ENCODE measurements at places on chromosomes 5 and 9.

GRCh38 chr5:39148983-39149534 is 70.3 kb downstream of the FYB1 start:
- DNase-seq: peak; percentile 70

DNA sequence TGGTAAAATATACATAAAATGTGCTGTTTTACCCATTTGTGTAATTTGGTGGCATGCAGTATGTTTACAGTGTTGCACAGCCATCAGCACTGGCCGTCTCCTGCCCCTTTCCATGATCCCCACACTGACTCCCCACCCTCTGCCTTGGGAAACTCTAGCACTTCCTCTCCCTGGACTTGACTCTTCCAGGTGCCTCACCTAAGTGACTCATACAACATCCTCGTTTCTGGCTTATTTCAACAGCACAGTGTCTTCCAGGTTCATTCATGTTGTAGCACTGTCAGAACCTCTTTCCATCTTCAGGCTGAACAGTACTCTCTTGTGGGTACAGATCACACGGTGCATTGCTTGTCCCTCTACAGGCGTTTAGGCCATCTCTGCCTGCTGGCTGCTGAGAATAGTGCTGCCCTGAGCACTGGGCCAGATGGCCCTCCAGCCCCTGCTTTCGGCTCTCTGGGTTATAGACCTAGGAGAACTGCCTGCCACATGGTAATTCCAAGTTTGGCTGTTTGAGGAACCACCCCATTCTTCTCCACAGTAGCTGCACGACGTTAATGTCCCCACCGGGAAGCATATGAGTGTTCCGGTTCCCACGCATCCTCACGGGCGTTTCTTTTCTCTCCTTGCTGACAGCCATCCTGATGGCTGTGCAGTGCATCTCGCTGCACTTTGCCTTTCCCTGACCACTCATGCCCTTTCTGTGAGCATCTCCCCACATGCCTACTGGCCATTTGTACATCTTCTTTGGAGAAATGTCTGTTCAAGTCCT is 211.8 kb downstream of the FANCC start:
- no peak for DNase-seq

DNA sequence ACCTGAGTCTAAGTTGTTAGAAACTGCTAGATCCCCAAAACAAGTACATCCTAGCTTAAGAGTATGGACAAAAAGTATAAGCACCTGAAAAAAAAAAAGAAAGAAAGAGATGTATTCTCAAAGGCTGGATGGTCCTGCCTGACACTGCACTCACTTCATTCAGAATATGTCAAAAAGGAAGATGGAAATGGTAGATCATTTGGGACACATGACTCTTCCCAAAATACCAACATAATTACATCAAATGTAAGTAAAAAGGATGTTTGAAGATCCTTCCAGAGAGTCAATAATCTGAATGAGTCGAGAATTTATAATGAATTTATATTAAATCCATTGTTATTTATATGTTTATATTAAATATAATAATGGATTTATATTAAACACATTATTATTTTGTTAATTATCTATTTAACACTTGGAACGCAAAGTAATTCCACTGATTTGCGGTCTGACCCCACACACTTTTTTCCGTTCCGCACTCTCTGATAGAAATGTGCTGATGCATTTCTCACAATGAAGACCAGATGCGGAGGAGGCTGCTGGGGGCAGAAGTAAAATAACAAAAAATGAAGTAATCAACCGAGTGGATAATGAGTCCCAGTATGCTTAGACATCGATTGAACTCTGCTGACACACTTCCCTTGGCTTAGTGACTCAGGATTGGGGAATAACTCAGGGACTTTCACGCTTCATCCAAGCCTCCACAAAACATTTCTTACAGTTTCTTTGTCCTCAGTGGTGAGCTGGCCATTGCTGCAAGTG is 201.2 kb downstream of the ADAMTS12 start:
- DNase-seq: no peak

DNA sequence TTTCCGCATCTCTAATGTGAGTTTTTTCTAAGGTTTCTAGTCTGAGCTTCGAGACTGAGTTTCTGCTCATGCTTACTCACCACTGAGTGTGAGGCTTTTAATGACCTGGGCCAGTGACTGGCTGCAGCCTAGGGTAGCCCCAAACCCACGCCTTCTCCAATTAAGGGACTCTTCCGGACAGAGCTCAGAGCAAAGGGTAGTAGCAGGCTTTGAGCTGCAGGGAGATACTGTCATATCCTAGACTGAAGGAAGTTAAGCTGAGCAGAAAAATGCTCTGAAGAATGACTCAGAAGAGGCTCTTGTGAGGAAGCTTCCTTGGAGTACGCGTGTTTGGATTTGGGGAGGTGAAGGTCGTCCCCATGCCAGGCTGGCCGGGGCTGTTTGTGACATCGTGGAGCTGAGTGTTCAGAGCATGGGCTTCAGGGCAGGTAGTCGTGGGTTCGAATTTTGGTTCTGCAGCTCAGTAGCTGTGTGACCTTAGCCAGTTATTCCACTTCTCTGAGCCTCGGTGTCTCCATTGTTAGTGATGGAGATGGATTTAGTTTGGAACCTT is 3.5 kb downstream of the USP20 start:
- peak; percentile 45 for DNase-seq

DNA sequence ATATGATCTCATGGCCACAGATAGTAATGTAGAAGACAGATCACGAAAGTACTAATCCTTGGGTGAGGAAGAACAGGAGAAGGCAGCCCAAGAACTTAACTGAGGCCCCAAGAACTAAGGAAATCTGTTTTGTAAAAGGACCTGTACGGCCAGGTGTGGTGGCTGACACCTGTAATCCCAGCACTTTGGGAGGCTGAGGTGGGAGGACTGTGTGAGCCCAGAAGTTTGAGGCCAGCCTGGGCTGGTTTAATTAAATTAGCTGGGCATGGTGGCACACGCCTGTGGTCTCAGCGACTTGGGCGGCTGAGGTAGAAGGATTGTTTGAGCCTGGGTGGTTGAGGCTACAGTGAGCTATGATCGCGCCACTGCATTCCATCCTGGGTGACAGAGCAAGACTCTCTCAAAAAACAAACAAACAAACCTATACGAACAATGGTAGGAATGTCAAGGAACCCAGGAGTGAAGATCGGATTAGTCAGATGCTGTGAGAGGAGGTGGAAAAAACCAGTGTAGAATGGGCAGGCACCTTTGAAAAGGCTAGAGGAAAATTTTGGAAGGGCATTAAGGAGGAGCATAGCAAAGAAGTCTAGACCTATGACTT is 283.8 kb upstream of the DMRT1 start:
- no peak for DNase-seq

GRCh38 chr9:121494192-121494591 is 5.5 kb downstream of the GGTA1 start:
- DNase-seq: no peak

- DNase-seq: no peak
Observed at GRCh38 chr5:110063640-110064602, 374.2 kb downstream of the MAN2A1 start.

GRCh38 chr9:129182625-129183494 is 4.8 kb upstream of the IER5L start:
- DNase-seq: no peak

GRCh38 chr5:144710637-144711036 is 540.0 kb downstream of the KCTD16 start:
- DNase-seq: no peak

DNA sequence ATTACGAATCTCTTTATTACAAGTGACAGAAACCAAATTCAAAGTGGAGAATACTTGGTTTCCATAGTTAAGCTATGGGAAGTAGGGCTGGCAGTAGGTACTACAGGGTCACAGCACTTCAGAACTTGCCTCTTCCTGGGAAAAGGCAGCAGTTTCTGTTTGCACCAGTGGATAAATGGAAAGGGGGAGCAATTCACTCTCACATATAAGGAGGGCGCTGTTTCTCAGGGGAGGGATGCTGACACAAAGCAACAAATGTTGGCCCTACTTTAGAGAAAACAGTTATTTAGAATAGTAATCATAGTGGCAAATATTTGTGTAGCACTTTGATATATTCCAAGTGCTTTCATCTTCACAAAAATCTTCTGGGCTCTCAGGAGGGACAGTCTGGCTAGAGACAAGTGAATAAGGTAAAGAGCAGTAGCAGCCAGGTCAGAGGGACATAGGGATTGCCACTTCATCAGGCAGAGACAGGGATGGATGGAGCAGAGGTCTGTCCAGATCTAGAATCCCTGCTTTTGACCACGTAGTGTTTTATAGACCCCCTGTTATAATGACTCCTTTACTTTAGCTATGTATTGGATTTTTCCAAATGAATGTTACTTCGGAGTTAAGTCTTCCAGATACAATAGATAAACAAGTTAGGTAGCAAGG is 554.8 kb upstream of the SGCD start:
- no peak for DNase-seq

GRCh38 chr5:137206030-137206715 is 293.0 kb downstream of the SPOCK1 start:
- no peak for DNase-seq

DNA sequence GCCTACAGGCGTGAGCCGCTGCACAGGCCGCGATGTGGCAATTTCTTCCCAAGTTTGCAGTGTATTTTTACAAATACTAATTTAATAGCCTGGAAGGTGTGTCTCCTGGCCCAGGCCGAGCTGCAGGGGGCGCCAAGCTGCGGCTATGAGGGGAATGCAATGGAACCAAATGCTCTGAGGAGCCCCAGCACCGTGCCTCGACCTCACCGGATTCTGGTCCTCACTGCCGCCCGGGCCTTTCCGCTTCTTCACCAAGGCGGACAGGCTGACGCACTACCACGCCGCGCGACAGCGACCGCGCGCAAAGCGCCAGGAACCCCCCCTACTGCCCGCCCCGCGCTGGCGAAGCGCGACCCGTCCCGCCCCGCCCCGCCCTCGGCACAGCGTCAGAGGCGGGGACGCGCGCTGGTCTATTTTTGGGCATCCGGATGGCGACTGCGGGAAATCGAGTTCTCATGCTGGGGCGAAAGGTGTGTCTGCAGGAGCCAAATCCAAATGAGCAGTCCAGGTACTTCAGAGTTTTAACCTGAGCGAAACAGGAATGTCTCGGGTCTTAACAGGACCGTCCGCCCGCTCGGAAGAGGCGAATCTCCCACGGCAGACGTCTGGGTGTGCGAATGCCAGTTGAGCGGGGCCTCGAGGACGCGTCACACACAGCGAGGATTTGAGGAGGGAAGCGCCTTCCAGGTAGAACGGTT is 31.7 kb upstream of the PRXL2C start:
- DNase-seq: peak; percentile 92

DNA sequence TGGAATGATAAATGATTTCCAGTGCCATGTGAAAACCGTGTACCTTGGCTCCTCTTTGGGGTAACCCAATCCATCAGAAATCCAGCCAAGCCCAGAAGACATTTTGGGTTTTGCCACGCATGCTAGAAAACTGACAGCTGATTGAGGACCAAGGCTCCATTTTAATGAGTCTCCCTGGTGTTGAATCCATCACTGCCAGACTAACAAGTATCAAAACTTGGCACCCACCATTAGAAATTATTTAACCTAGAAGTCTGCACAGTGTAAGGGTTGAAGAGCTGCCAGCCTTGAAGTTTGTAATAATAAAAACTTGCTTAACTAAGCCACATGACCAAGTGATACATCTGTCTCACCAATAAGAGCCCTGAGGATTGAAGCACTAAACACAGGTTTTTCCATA is 369.9 kb downstream of the DNAH5 start:
- DNase-seq: no peak

GRCh38 chr9:110949081-110949480 is 89.2 kb downstream of the LPAR1 start:
- DNase-seq: no peak

GRCh38 chr5:178793151-178793550 is 62.7 kb upstream of the ZNF354A start:
- no peak for DNase-seq

GRCh38 chr5:73691302-73692080 is 65.5 kb downstream of the ARHGEF28 start:
- no peak for DNase-seq

DNA sequence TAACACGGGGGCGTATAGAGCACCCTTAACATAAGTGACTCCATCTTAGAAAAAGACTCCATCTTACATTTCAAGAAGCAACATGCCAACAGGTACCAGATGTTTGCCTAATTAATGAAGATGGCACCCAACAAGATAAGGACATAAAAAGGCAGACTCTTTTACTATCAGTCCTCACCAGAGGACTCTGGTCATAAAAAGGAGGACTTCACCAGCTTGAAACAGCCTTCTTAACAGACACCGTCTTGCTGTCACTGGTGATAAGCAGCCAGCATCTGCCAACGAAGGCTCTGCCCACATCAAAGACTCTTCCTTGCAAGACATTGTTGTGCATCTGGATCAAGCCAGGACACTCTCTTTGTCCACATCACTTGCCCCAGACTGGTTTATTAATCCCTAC is 80.3 kb downstream of the S1PR3 start:
- DNase-seq: no peak
